ENCODE measurements at places on chromosomes 4 and X. TPM values are rescaled to one million over a fixed set of nuclear protein-coding genes. Genes with fewer than 3 reads are reported as not detected.
A peak's percentile ranks its signal among the peaks of the same experiment; 100 is the strongest.

DNA sequence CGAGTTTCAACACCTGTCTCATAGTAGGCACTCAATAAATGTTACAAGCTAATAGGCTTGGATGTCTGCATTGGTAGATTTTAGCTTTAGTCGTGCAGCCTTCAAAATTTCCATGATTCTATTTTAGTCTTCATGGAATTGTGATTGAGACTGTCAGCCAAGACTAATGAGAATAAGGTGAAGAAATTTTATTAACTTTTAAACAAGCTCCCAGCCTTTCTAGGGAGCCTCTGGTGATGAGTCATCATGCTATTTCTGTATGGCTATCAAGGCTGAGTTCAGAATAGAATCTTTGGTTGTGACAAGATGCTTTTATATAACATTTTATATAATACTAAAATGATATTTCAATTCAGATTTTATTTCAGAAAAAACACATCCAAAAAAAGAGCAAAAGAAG, 685.8 kb downstream of the GABRG1 start:
- ATAC-seq: no peak

- ATAC-seq: no peak
Measured at GRCh38 chrX:154090731-154091130, 6.8 kb downstream of the MECP2 start.

- ATAC-seq: no peak
Measured at GRCh38 chr4:134666640-134667039, 465.1 kb upstream of the PABPC4L start.

- peak; percentile 91 for ATAC-seq
Measured at GRCh38 chr4:183200453-183200852, 101.4 kb downstream of the WWC2 start.

DNA sequence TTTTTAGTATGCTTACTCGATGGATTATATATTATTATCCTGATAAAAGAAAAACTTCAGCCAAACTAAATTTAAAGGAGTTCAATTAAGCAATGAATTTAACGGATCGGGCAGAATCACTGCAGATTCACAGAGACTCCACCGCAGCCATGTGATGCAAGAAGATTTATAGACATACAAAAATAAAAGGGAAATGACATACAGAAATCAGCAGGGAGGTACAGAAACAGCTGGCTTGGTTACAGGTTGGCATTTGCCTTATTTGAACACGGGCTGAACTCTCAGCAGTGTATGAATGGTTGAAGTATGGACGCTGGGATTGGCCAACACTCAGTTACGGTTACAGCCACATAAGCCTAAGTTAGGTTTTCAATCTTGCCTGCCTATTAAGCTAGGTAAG, 35.4 kb upstream of the DHRSX start:
- no peak for ATAC-seq

GRCh38 chrX:103688946-103689345, 2.4 kb upstream of the MORF4L2 start:
- ATAC-seq: no peak

GPC4 gene
- total RNA-seq: 2.7 TPM

TRPC5OS gene
- not detected for total RNA-seq

SYTL5 gene
- 3.9 TPM for total RNA-seq

All from esophagus mucosa (tissue), 1 donor.